ENCODE measurements at places on chromosomes 6 and 20.

GRCh38 chr6:56840467-56841380 is 114.2 kb upstream of the BEND6 start:
- no peak for DNase-seq

- DNase-seq: no peak
Measured at GRCh38 chr6:125120054-125120590, 33.5 kb upstream of the TPD52L1 start.

DNA sequence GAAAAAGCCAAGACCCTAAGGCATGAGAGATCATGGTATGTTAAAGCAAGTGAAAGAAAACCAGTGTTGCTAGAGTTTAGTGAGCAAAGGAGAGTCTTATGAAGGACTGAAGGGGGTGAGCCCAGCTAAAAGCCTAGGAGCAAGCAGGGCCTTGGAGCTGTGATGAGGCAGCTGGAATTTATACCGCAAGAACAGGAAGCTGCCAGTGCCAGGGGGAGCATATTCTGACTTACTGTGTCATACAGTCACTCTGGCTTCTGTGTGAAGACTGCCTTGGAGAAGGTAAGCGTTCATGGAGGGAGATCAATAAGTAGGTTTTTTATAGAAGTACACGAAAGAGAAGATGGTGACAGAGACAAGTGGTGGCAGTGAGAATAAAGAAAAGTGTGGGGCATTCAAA is 308.9 kb upstream of the THEMIS start:
- no peak for DNase-seq

DNA sequence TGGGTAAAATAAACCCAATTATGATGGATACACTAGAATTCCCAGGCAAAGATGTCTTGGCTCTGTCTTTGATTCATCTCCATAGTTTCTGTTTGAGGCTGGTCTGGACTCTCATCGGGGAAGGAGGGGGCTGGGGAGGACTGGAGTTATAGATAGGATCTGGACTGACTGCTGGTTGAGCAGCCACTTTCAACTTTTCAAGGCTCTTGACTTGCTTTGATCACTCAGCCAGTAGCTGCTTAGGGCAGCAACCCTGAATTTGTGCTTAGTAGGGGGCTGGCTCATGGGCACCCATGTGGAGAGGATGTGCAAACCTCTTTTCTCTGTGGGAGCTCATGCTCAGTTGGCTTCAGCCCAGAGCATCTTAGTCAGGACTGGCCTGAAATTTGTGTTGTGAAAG is 114.0 kb upstream of the NEDD9 start:
- no peak for DNase-seq

DNA sequence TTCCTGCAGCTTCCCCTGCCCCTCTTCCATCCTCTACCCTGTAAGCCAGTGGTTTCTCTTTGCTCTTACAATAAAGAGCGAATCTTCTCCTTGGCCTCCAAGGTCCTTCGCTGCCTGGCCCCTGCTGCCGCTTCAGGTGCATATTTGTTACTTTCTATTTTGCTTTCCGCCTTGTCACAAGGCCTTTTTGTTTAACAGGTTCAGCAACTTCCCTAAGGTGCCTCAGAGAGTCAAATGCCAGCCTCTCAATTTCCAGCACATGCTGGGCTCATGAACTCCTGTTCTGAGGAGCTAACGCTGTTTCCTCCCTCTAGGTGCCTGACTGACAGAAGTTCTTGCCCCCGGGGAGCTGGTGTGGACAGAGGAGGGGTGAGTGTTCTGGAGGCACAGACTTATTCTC is 42.4 kb upstream of the EPB41L1 start:
- no peak for DNase-seq

DNA sequence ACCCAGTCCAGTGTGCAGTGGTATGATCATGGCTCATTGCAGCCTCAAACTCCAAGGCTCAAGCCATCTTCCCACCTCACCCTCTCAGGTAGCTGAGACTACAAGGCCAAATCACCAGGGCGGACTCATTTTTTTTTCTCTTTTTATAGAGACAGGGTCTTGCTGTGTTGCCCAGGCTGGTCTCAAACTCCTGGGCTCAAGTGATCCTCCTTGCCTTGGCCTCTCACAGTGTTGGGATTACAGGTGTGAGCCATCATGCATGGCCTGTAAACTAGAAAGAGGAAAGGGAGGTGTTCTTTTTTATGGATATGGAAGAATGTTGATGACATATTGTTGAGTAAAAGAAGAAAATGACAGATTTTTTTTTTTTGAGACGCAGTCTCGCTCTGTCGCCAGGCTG is 5.1 kb upstream of the BEND3 start:
- DNase-seq: no peak

DNA sequence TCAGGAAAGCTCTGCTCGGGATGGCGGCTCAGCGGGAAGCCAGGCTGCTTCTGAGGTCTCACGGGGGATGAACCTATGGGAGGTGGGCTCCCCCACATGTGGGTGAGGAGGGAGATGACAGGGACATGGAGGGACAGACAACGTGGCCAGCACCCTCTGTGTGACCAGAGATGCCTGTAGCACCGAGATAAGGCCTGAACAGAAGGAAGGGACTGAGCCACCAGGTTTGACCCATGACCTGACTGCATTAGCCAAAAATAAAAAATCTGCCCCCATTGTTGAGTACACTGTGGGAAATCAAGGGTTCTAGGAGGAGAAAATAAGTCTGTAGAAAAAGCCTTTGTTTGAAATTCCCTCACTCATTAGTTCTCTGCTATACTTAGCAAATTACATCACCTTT is 105.7 kb downstream of the RNASET2 start:
- DNase-seq: no peak

GRCh38 chr20:36601540-36601939 is 4.0 kb upstream of the RAB5IF start:
- DNase-seq: no peak

GRCh38 chr6:130505808-130506598 is 140.2 kb downstream of the TMEM200A start:
- DNase-seq: no peak

DNA sequence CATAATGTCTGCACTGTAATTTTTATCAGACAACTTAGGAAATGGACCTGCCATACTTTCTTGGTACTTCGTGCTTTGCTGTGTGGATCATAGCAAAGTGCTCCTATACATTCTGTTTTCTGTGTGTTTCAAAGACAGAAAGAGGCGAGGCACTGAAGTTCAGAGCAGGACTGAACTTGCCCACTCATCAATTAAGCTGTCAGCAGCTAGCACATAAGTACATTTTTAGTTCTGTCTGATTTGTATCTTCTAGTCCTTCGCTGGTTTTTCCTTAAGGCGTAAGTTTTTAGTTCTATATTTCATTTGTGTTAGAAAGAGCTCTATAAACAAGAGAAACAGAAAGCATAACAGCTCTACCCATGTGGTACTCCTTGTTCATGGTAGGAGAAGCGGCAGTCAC is 42.1 kb downstream of the MAP3K4 start:
- no peak for DNase-seq

- no peak for DNase-seq
Measured at GRCh38 chr20:38888059-38888831, 38.0 kb upstream of the FAM83D start.

GRCh38 chr6:100464162-100464851 is 414 bp downstream of the SIM1 start:
- DNase-seq: no peak

GRCh38 chr6:35296931-35297600 is 552 bp upstream of the DEF6 start:
- DNase-seq: no peak

GRCh38 chr6:84249724-84250123 is 22.3 kb upstream of the CEP162 start:
- DNase-seq: no peak

DNA sequence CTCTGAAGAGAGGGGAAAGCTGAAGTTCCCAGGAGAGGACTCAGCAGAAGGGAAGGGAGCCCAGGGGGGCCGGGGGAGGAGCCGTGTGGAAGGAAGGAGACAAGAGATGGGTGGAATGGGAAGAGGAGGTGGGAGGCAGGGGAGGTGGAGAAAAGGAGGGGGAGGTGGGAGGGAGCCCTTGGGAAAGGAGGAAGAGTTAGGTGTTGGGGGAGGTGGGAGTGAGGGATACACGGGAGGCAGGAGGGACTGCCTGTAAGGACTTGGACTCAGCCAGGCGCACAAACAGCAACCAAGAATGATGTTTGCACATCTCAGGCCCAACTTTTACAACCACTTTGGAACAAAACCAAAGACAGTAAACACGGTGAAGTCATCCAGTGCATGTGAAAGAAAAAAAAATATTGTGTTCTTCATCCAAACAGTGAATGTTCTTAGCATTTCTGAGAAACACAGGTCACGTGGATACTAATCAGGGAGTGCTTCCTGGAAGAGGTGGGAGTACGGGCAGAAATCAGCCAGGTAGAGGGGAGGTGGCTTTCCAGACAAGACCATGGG is 17.4 kb upstream of the LSM14B start:
- DNase-seq: no peak

DNA sequence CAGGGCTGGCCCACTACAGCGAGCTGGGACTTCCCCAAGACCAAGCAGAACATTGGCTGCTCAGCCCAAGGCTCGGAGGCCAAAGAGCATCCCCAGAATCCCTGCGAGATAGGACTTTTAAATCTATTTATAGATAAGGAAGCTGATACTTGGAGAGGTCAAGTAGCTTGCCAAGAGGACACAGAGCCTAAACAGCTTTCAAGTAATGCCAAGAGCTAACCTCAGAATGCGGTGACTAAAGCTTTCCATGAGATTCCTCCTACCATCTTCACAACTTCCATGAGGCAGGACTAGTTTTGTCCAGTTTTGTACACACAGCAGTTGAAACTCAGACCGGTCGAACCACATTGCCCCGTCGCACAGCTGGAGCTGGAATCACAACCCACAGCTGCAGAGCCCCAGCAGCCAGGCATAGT is 168.1 kb upstream of the TOP1 start:
- DNase-seq: no peak

GRCh38 chr20:757506-757905 is 10.8 kb downstream of the SLC52A3 start:
- no peak for DNase-seq

GRCh38 chr6:166640342-166641043 is 13.4 kb upstream of the RPS6KA2 start:
- no peak for DNase-seq

- DNase-seq: no peak
Measured at GRCh38 chr6:23532227-23532626, 593.8 kb upstream of the NRSN1 start.

GRCh38 chr20:23291575-23292240 is 58.9 kb upstream of the NXT1 start:
- no peak for DNase-seq

DNA sequence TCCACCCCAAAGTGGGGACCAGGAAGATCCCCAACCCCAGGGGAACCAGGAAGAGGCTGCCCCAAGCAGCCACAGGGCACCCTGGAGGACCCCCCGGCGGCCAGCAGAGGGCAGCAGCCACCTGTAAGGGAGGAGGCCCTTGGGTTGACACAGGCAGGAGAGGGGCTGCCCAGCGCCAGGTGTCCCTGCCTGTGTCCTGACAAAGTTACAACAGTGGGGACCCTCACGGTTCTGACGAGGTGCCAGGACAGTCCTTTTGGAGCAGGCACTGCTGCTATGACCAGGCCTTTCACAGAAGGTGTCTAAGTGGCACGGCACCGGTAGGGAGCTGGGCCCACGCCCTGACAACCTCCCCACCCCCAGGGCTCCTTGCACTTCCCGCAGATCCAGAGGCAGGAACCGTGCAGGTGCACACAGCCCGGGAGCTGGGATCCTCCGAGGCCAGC is 176.7 kb downstream of the BMP7 start:
- DNase-seq: no peak

DNA sequence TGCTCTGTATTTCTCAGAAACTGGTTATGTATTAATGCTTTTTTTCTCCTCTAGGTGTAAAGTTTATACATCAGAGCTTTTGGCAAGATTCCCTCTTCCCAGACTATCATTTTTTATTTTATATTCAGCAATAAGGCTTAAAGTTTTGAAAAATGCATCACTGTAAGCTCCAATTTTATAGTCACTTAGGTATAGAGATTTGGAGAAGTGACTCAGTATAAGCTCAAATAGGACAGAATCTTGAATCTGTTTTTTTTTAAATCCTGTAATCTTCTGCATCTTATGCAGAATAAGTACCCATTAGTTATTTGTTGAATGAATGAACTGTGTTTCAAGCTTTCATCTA is 1.0 kb downstream of the NCOA7 start:
- no peak for DNase-seq

DNA sequence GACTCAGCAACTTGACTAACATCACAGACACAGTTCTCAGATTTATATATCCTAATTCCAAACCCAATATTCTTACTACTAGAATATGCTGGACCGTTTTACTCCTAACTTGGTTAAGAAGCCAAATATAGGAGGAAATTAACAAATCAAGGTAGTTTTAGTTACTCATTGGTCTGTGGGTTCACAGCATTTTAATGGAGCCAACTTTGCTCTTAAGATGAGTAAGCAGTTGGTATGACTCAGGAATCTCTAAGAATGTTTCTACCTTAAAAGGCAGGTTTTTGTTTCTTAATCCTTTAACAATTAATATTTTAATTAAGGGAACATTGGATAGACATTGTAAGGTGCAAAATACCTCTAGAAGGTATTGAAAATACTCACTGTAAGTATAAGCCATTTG is 31.6 kb downstream of the OPRM1 start:
- no peak for DNase-seq

- DNase-seq: no peak
Measured at GRCh38 chr20:5991623-5992441, 41.4 kb downstream of the MCM8 start.

DNA sequence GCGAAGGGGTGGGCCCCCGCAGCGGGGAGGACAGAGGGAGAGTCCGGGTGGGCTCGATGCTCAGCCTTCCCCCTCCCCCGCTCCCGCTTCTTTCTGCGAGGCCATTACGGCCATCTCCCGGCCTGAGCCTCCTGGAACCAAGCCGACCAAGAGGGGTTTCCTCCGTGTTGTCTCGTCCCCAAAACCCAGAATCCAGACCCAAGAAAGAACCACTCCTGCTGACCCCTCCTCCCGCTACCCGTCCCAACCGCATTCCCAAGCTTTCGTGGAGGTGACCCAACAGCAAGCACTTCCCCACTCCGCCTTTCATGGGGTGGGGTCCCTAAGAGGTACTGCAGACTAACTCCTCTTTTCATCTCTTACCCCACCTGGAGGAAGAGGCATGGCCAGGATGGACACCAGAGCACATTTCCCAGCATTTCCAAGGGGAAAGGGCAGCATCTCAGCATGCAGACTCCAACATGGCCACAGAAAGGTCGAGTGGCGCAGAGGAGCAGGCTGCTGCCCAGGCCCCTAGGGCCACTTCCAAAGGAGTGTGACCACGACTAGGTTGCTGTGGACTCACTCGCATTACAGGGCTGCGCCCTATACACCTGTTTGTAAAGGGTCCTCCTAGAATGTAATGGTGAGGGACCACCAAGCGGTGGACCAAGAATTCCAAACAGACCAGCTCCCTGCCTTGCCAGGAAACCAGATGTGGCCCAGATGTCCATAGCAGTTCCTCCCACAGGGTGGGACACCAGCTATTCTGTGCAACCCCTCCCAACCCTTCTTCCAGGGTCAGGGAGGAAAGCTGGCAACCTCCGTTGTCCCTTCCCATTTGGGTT is 53.4 kb downstream of the MRPL14 start:
- no peak for DNase-seq

Data from SK-N-MC (cell line).